ENCODE measurements at places on chromosomes 12 and 14.

DNA sequence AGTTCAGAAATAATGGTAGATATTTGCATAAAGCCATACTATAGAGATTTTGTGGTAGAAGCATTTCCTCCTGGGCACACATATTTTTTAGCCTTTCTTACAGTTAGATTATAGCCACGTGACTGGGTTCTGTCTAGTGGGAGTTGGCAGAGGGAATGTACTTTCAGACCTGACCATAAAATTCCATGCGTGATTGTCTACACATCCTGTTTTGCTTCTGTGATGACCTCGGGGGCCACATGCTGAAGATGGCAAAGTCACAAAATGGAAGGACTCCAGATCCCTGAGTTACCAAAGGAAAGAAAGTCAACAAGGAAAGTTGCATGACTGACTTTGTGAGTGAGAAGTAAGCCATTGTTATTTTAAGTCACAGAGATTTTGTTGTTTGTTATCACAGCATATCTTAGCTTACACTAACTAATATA lies 14.6 kb upstream of the MIA2 start:
- no peak for DNase-seq

- no peak for DNase-seq
Measured at GRCh38 chr12:62705846-62706245, 229.1 kb downstream of the PPM1H start.

GRCh38 chr12:66188584-66189485 lies at the start of gene IRAK3:
TSS of gene IRAK3 (plus strand) at chr12:66189214. CDS start at chr12:66189300, 86 bp downstream.
- peak; percentile 97 for DNase-seq

GRCh38 chr12:75288860-75289259 lies 41.3 kb downstream of the CAPS2 start:
- DNase-seq: no peak

GRCh38 chr12:89636052-89636775 lies 72.4 kb downstream of the ATP2B1 start:
- DNase-seq: no peak

- no peak for DNase-seq
Measured at GRCh38 chr12:59131462-59131861, 211.2 kb upstream of the LRIG3 start.

DNA sequence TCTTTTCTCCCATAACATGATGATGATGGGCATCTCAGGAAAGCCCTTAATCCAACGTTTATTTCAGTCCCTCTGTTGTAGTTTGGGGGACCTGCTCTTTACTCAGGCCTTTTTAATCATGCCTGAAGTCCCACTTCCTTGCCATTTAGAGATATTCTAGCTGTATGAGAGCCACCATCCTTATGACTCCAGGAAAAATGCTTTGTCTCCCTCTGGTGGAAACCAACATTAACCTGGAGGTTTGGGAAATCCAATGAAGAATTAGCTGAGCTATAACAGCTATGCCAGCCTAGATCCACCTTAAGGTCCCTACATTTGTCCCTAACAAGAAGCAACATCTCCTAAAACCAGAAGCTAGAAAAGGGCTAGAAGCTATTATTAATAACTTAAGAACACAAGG lies 1399.1 kb downstream of the LRFN5 start:
- no peak for DNase-seq

DNA sequence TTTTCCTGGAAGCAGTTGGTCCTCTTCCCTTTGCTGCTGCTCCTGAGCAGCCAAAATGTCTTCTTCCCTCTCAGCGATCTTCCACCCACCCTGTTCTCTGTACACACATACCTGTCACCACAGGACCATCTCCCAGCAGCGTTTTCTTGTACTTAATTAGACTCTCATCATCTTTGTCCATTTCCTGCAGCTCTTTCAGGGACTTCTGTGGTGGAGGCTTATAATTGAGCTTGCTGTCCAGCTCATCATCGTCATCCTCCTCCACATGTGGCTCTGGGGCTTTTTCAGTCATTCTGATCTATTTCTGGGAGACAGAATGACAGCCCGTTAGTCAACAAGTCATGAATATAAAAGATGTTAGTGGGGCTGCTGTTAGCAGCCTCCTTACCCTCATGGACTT lies 11.0 kb downstream of the ARHGDIB start:
- peak; percentile 50 for DNase-seq

GRCh38 chr12:94762259-94762942 lies 112.0 kb upstream of the TMCC3 start:
- peak; percentile 66 for DNase-seq

DNA sequence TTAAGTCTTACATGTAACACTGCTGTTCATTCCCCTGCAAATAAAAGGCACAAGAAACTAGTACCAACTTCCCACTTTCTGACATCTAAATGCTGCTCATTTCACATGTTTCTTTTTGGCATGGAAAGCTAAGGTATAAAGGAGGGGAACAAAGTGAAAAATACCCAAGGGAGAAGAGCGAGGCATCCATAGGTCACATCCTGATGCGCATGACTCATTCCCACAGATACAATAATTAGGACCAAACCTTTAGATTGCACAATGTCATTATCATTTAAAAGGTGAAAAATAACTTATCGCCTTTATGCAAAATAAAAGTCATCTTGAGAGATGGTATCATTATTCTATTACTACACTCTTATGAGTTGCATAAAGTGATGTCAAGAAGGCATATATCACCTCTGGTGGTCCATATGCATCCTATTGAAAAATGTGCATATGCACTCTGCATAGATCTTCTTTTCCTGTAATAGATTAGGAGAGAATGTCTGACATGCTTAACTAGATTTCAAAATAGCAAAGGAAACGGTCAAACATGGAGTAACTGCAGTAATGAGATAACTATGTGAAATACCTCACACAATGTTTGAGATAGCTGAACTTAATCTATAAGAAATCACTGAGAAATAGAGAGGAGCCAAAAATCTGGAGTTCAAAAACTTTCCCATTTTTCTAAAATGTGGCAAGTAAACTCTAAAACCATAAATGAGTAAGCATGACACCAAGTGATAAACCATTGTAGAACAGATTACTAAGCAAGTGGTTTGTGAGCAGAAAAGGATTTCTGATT lies 382.5 kb upstream of the TMTC1 start:
- no peak for DNase-seq

GRCh38 chr12:85057370-85057963 lies 21.3 kb downstream of the LRRIQ1 start:
- peak; percentile 84 for DNase-seq

DNA sequence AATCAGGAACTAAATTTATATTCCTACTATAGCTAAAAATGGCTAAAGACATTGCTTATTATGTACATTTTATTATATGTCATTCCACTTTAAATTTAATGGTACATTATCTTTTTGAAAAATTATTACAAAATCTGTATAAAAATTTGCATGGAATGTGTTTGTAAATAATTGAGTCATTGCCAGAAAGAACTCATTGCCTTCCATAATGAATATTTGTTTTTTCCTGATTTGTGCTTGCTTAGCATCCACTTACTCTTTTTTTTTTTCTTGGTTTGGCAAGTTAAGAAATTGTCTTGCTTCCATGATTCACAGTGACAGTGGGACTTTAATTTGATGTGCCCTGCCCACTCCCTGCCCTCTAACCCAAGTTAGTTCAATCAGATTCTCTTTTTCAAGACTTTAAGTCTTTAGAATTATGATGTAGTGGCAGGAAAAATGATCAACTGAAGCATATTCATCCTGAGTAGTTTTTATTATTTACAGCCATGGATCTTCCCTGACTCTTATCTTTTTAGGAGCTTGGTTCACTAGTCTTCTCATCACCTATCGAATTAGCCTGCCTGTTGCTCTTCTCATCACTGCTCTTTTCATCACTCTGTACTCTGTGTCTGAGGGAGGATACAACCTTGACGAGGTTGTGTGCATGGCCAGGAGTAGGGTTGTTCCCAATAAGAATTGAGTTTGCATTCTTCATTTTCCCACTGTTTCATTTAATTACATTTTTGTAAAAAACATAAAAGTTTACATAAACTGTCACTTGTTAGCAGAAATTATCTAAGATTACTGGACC lies 442.0 kb downstream of the BTG1 start:
- DNase-seq: no peak

GRCh38 chr14:64801800-64802199 lies 77.9 kb downstream of the SPTB start:
- no peak for DNase-seq

DNA sequence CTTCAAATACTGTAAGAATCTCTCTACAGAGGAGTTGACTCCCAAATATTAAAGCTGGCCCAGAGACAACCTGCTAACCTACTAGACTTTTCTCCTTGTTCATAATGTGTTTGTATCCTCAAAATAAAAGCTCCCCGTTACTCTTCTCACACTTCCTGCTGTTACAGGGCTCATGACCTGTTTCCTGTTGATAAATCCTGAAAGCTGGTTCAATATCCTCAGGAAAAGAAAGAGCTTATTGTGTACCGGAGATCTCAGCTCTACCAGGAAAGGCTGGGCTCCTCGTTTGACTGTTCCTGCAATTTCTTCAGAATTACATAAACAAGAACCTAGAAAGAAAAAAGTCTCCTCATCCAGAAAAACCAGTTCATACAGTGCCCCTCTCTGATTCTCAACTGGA lies 30.8 kb downstream of the CLEC1A start:
- DNase-seq: no peak

DNA sequence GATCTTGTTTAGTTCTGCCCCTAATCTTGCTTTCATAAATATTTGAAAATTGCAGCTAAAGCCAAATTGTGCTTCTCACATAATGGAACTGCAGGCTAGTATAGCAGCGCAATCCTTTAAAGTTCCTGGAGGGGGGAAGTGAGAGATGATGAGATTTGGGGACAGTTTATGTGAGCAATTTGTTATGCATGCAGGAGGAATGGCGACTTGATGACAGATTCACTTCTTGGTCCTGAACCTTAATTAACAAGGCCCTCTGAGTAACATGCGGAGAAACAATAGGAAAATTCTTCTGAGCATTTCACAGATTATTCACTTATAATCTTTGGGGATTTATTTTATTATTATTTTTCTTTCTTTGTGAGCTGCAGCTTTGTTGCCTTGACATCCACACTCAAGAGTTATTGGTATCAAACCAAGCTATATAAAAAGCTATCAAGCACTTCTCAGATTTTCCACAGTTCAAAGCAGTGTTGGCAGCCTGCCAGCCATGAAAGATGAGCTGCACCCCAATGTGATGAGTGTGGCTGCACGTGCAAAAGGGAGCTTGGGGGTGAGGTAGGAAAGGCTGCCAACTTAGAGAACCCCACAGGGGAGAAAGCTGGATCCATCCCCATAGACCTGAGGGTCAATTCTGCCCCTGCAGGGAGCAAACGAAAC lies 1662.2 kb upstream of the FLRT2 start:
- no peak for DNase-seq

DNA sequence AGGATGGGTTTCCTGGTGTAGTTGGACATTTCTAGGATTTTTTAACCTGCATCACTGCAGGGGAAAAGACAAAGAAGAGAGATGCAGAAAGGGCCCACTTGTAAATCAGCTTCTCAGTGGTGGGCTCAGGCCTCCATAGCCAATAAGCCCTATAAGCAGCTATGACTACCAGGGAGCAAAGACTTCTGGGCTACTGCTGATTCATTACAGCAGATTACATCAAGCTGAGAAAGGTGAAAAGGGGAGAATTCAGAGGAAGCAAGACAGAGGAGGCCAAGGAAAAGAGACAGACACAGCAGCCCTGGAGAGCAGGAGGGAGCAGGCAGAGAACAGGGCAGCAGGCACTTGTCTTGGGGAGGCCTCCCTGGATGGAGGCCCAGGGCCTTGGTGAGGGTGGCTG lies 95.2 kb downstream of the KCNA5 start:
- no peak for DNase-seq

DNA sequence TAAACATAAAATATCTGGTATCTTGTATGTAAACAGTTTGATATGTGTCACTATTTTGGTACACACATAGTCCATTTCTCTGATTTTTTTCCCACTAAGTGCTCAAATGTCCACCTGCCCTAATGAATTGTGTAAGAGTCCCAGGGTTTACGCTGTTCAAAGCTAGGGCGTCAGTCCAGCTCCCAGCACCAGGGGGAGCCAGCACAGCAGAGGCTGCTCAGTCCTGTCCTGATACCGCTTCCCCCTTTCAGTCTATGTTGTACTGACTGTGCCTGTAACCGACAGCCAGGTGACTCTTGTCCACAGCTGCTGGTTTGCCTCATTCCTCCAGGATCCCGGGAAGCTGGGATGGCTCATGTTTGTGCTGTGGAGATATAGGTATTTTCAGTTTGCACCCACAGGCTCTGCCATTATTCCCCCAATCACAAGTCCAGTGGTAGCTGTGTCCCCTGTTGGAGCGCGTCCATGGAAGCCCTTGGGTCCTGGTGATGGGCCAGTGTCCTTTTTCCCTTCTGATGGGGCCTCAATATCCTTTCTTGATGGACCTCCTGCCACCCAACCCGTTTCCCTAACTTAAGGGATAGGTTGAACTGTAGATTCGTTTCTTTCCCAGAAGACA lies 242.0 kb downstream of the NEDD1 start:
- DNase-seq: peak; percentile 42

DNA sequence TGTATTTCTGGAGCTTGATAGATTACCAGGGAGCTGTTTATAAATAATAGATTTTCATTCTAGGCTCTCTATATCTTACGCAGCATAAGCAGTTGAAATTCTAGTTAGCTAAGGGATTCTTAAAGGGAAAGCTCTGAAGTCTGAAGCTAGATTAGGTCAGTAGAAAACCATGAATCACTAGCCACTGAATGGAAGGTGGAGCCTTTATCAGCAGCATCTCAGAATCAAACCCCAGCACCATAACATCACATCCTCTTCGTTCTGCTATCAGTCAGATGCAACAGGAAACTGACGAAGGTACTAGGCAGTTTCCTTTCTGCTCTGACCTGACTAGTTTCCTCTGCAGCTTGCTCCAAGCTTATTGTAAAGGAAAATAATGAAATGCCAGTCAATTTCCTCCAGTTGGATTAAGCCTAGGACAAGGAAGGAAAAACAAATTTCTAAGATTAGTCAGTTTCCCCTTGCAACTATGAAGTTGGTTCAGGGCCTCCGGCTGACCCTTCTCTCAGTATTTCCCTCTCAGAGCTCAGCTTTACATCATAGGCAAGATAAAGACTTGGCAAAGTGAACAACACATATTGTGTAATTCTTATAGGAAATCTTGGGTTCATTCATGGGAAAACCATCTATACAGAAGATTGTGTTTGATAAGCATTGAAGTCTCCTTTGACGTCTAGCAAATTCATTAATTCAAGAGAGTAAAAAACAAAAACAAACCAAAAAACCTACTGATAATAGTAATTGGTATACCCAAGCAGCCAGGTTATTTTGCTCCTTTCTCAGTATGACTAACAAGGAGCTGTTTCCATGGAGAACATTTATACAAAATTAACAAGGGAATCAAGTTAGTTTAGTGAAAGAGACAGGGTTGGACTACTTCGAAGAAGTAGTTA lies 43.4 kb upstream of the CFAP54 start:
- DNase-seq: peak; percentile 21

DNA sequence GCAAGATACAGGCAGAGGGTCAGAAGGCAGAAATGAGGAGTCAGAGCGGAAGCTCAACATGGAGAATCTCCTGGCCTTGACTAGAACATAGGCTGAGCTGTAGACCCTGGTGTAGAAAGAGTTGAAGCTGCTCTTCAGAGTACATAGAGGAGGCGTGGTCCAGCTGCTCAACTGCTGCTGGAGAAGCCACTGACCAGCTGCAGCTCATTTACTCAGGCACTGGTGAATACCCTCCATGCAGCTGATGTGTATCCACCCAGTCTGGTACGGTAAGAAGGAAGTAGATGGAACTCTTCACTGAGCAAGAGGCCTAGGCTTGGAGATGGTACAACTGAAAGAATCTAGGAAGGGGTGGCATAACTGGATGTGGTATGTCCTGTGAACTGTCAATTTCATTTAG lies 148.8 kb upstream of the DHRS4 start:
- DNase-seq: no peak
